Natural killer cell (primary cell): ENCODE measurements at places on chromosomes 3 and 15. TPM values are rescaled to one million over a fixed set of nuclear protein-coding genes. Genes with fewer than 3 reads are reported as not detected.

Gene TNFAIP8L3
- not detected for total RNA-seq

Gene CILP
- 0.35 TPM for total RNA-seq

Gene HCN4
- not detected for total RNA-seq

Gene GOLIM4
- 17.9 TPM for total RNA-seq

GRCh38 chr3:161915418-161915750 lies 418.8 kb downstream of the OTOL1 start:
- no peak for DNase-seq

DNA sequence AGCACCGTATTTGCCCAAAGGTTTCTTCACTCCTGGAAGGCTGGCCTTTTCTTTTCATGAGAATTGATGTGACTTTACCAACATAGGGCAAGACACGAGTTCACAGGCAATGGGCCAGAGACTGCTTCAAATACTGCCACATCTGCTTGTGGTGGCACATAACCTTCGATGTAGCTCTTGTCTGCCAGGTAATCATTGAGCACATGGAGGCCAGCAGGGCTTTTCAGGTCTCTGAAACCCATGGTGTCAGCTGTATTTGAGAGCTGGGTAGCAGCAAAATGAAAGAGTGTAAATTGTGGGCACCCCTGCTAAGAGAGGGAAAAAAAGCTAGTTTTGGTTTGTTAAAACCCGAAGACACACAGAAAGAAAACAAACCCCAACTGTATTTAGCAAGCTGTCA lies 200.7 kb downstream of the NAALADL2 start:
- no peak for DNase-seq

- DNase-seq, result no peak
Measured at GRCh38 chr3:55984626-55985025, 483.6 kb downstream of the ERC2 start.

Gene ANKRD63
- total RNA-seq, result not detected

Gene SLC35G2
- total RNA-seq, result not detected

GRCh38 chr3:15542614-15543013 lies 21.1 kb upstream of the COLQ start:
- no peak for DNase-seq

DNA sequence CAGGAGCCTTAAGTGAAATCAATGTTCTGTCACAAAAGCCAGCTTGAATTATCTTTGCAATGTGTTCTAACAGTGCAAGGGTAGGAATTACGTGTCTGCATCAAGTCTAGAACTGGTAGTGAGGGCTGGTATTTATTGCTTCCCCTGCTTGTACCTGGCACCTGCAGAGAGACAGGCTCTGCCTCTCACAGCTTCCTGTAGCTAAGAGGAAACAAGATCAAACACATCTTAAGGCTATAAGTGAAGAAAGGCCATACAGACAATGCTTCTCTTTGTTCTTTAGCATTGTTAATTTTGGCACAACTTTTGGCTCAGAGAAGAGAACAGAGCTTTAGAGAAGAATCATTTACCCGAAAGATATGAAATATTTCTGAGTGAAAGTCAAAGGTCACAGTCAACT lies 479.9 kb downstream of the GRM7 start:
- DNase-seq, result no peak

DNA sequence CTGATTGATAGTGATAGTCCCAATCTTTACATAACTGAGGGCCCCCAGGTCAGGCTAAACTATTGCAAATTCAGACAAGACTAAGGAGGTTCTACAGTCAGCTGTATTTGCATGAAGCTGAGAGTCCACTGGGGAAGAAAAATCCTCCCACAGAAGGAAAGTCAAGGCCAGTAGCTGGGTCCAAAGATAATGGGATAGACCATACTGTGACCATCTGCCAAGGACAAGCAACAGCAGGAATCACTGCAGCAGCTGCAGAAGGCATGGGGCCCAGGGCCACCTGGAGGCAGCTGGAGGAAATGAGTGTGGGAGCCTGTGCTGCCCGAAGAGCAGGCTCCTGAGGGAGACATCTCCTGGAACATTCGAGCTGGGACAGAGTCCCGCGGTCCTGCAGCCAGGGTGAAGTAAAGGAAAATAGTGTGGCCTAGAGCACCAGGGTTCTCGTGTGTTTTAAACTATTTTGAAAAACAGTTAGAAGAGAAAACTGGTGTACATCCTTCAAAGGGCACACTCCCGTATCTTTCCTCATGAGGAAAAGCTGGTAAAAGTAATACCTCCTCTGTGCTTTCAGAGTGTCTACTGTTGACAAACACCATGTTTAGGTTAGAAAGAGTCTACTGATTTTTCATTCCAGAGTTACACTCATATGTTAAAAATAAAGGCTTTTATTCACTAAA lies 13.2 kb upstream of the TMEM212 start:
- DNase-seq, result no peak

DNA sequence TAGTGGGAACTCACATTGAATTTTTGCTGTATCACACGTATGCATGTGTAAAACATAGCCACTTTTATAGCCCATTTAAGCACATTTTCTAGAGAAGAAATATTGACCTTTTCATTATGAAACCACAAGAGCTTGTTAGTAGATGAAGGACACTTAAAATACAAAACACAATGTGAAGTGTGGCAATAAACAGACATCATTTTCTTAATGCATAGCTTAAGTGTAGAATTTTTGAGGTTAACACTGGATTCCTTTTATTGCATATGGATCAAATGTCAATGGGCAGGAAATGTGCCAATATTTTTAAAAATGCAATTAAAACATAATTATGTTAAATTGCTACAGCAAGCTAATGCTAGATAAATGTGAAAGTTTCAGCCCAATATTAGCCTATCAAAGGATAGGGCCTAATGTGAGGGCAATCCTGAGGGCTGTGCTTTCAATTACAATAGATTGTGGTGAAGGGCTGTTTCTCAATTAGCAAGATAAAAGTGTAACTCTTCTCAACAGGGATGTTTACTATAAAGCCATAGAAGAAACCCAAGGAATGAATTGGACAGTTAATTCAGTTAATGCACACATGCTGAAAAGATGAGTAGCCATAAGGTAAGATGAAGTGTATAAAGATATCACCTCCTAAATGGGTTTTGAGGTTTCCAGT lies 489.0 kb upstream of the CDIN1 start:
- DNase-seq, result no peak

DNA sequence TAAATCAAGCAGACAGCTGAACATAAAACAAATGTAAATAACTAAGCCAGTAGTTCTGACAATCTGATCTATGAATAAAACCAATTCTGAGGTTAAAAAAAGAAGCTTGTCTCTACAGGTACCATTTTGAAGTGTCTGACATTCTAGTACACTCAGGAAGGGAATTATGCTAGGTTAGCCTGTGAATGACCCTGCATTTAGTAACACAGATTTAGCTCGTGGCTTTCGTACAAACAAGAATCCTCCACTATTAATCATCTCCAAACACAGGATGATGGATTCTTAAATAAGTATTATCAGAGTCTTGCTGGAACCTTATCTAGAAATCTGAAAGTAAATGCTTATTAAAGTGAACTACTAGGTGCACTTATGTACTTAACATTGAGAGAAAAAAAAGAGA lies 1120.1 kb downstream of the ROBO1 start:
- no peak for DNase-seq

DNA sequence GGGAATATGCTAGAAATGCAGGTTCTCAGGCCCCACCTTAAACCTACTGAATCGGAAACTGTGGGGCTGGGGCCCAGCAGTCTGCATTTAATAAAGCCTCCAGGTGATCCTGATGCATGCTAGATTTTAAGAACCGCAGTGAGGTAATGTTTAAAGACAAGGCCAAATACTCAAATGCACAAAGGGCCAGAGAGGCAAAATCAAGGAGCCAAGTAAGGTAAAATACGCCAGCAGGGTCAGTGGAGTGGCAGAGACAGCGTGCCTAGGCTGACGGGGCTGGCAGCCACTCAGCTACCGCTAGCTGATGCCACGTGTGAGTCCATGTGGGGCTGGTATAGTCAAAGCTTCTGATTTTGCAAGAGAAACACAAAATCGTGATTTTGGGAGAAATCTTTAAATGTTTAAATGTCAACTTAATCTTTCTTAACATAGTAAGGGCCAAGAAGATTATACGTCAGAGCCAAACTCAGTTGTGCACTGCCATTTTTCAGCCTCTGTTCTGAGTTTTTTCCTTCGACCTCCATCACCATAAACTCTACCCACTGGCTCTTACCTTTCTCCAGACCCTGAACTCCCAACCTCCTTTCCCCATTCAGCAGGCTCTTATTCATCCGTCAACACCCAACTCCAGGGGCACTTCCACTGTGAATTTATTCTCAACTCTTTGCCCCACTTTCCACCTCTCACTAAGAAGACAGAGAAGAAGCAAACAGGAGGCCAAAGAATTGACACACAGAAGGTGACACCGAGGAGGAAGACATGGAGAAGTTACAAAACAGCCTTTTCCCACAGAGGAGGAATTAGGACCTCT lies 136.6 kb upstream of the RAD18 start:
- DNase-seq, result no peak

Gene PGBD4
- 4.0 TPM for total RNA-seq

- no peak for DNase-seq
Measured at GRCh38 chr15:90959894-90960293, 5.2 kb downstream of the RCCD1 start.

DNA sequence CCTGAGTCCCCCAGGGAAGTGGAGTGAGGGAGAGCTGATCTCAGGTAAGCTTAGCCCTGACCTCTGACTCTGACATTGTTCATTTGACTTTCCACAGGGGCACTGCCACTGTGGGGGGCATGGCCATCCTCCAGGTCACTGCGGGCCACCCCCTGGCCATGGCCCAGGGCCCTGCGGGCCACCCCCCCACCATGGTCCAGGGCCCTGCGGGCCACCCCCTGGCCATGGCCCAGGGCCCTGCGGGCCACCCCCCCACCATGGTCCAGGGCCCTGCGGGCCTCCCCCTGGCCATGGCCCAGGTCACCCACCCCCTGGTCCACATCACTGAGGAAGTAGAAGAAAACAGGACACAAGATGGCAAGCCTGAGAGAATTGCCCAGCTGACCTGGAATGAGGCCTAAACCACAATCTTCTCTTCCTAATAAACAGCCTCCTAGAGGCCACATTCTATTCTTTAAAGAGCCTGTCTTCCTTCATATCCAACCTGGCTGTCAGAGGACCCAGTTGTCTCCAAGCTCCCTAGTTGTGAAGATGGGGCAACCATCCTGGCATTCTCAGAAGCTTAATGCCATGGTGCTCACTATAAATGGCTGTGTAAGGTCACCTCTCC lies 1.9 kb upstream of the DISP2 start:
- DNase-seq, result no peak

Gene RHO
- not detected for total RNA-seq

GRCh38 chr3:100682854-100683760 lies 26.2 kb upstream of the TFG start:
- no peak for DNase-seq

Gene TRIM59
- 16.7 TPM for total RNA-seq

Gene HOMER2
- 4.0 TPM for total RNA-seq

DNA sequence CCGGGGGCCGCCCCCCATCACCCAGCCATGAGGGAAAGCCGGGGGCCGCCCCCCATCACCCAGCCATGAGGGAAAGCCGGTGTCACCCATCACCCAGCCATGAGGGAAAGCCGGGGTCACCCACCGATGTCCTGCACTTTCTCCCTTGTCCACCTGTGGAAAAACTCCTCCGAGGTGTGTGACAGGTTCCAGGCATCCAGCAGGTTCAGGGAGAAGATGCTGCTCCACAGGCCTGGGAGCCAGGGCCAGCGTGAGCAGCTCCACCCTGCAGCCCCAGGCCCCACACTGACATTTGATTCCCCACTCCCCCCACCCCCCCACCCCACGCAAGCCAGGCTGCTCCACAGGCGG lies 15.5 kb upstream of the EHD4 start:
- no peak for DNase-seq

GRCh38 chr3:181687190-181687589 lies 24.5 kb upstream of the SOX2 start:
- DNase-seq, result no peak

DNA sequence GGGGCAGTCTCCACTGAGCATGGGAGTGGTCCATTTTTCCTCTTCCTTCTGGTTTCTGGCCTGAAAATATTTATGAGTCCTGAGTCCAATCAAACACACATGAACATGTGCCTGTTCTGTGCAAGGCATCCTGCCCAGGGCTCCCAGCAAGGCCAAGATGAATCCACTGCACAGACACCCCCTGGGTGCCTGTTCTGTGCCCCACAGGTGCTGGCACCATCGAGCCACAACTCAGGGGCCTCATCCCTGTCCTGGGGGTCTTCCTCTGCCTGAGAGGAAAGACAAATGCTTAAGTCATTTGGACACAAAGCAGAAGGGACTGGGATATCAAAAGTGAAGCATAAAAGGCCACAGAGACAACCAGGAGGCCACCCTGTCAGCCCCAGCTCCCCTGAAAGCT lies 87.4 kb upstream of the IQSEC1 start:
- DNase-seq, result no peak

DNA sequence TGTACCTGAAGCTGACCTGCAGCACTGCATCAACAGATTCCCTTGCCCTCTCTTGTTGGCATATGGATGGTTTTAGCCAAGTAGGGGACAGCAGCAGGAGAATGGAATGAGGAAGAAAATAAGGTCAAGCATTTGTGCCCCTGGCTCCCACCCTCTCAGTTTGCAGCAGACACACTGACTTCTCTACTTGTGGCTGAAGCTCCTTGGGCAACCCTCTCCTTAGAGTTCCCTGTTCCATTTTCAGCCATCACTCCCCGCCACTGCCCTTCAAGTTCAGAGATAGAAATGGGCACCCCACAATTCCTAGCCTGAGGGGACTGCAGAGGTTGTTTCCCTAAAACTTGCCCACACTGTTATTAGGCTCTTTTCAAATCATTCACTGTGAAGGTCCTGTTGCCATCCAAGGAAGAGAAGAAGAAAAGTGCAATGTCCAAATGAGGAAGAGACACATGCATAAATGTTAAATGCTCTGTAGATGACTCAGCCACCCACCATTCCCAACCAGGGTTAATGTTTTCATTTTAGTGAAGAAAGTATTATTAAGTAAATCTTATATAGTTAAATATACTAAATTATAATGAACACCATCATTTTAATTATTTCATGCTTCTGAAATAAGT lies 295.9 kb upstream of the UBE2E2 start:
- no peak for DNase-seq

GRCh38 chr3:43953380-43953779 lies 262.6 kb downstream of the ABHD5 start:
- no peak for DNase-seq
